Stimulated activated CD4-positive, alpha-beta T cell treated with anti-CD3 and anti-CD28 coated beads, Interleukin-1b, Interleukin-23, amount 100 ng/mL, for 4 hours (primary cell): ENCODE measurements at places on chromosomes 1 and 21.

DNA sequence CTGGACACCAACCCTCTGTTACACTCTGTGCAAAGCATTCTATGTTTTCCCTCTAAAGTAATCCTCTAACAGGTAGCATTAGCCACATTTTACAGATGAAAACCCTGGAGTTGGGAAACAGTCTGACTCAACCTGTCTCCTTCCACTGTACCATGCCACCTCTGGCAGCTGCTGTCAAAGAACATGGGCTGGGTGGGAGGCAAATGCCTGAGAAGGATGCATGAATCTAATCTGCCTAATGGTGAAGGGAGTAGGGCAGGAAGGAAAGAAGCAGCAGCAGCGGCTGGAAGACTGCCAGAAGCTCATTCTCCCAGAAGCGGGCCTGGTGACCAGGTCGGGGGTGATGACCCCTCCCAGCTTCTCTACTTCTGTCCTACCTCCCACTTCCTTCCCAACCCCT, 21.7 kb downstream of the LRRC71 start:
- no peak for DNase-seq

- no peak for DNase-seq
Observed at GRCh38 chr1:217443845-217444244, 187.0 kb downstream of the GPATCH2 start.

GRCh38 chr1:151542710-151543129, 2.6 kb downstream of the TUFT1 start:
- no peak for DNase-seq

- DNase-seq: no peak
Observed at GRCh38 chr21:28537371-28538079, 455.2 kb downstream of the LTN1 start.
